Activated T-cell treated with anti-CD3 and anti-CD28 coated beads, Interleukin-2, amount 50 U/mL, for 4 hours (primary cell): ENCODE measurements at places on chromosomes 6 and 20. TPM values are rescaled to one million over a fixed set of nuclear protein-coding genes. Genes with fewer than 3 reads are reported as not detected.

Gene SMOC2
- total RNA-seq: 0.11 TPM

Gene ANKEF1
- total RNA-seq: 1.6 TPM

Gene MOG
- not detected for total RNA-seq

Gene EDN1
- 0.25 TPM for total RNA-seq

Gene RFX6
- total RNA-seq: not detected

Gene TTLL9
- not detected for total RNA-seq

Gene NTSR1
- 0.08 TPM for total RNA-seq

Gene LY6G5C
- 3.1 TPM for total RNA-seq

Gene LRRC73
- total RNA-seq: 0.20 TPM

Gene NMBR
- not detected for total RNA-seq

DNA sequence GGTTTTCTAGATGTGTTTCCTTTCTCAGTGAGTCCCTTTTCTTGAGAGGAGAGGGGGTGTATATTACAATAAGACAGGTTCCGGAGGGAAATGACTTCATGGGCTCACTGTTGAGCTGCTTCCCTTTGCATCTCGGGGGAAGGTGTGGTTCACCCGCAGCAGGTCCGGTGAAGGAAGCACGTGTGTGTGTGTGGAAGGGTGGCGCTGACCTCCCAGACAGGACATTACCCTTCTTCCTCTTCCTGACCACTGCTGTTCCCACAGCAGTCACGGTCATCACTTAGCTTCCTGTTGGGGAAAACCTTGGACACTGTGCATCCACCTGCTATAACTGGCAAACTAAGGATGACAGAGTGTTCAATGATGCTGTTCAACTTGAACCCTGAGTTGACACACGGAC, 83.6 kb downstream of the PLEKHG1 start:
- DNase-seq: no peak

GRCh38 chr6:89794324-89794723, 25.3 kb downstream of the MDN1 start:
- no peak for DNase-seq

- no peak for DNase-seq
These were observed 9.8 kb downstream of the OR12D1 start for GRCh38 chr6:29424575-29424974.

- no peak for DNase-seq
These were observed 8.2 kb upstream of the PRSS16 start for GRCh38 chr6:27239258-27239657.

DNA sequence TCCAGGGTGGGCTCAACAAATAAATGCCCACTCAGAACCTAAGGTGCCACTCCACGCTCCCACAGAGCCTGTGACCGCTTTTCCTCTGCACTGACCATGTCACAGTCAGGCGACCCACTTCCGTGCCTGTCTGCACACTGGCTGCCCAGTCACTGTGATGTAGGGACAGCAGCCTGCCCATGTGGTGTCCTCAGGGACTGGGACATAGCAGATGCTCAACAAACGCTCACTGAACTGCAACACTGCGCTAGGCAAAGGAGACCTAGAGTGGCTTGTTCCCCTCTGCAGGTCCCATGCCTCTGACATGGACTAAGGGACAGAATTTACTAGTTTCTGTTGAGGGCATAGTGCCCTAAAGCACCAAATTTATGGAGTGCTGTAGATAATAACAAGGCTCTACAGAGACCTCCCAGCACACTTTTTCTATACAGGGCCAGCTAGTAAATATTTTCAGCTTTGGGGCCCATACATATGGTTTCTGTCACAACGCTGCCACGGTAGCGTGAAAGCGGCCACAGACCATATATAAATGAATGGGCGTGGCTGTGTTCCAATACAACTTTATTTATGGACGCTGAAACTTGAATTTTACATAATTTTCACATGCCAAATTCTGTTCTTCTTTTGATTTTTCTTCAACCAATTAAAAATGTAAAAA, 57.8 kb upstream of the MRPS10 start:
- DNase-seq: no peak

DNA sequence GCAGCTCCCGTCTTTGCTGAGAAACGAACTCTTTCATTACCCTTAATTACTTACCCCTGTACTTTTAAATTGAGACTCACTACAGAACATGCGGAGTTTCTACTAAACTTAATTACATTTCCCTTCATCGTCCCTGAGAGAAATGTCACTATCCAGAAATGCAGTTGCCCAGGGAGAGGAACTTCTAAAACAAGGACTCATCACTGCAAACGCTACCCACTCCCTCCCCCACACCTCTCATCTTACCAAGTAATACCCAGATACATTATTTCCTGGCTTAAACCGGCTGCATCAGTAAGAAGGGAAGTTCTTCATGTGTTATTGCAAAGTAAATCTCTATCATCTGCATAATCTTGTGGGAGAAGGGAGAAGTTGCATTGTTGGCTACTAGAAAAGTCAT, 138.3 kb downstream of the IPCEF1 start:
- peak; percentile 19 for DNase-seq

GRCh38 chr6:7025861-7026260, 81.9 kb upstream of the RREB1 start:
- DNase-seq: no peak

DNA sequence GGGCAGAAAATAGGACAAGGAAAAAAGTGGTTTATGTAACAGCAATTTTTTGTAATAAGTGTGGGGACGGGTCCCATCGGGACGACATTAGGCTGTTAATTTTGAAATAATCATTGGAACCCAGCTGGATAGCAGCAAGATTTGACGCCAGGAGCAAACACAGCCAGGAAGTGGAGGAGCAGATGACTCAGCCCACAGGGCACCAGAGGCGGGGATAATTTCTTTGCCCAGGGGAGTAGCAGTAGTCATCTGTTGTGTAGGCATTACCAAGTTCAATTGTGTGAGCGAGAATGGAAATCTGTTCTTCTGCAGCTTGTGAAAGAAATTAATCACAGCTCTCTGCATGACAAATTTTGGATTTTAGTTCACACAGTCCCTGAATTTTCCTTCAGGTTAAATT, 22.6 kb upstream of the RIN2 start:
- no peak for DNase-seq

GRCh38 chr6:20952699-20953474, 418.6 kb downstream of the CDKAL1 start:
- DNase-seq: no peak

DNA sequence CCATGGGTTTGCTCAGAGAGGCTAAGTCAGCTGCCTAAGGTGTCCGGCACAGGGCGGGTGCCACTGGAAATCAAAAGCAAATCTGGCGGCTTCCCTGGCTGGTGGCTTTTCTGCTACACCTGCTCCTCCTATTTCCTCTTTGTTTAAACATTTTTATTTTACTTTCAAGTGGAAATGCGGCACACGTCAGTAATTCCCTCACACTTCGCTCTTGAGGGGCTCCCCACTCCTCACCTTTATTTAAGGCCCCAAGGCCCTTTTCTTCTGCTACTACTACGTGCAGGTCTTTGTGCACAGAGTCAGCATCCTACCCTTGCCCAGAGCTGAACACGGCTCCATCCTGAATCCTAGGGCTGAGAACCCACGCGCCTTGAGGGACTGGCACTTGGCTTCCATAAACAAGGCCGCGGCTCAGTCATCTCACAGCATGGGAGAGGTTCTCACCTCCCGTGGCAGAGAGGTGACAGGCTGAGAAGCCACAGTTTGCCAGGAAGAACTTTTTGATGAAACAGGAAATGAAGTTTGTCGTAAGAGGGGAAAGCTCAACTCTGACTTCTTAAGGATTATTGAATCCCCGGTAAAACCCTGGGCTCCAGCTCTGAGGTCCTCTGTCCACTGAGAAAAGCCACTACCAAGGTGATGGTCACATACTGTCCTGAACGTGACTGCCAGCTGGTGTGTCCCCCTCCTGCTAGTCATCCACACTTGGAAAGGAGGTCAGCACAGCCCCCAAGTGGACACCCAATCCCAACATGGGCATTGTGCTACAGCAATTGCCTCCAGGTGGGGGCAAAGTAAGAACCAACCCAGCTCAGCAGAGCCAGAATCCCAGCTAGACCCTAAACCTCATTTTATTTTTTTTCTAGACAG, 48.0 kb downstream of the NFATC2 start:
- DNase-seq: peak; percentile 23

DNA sequence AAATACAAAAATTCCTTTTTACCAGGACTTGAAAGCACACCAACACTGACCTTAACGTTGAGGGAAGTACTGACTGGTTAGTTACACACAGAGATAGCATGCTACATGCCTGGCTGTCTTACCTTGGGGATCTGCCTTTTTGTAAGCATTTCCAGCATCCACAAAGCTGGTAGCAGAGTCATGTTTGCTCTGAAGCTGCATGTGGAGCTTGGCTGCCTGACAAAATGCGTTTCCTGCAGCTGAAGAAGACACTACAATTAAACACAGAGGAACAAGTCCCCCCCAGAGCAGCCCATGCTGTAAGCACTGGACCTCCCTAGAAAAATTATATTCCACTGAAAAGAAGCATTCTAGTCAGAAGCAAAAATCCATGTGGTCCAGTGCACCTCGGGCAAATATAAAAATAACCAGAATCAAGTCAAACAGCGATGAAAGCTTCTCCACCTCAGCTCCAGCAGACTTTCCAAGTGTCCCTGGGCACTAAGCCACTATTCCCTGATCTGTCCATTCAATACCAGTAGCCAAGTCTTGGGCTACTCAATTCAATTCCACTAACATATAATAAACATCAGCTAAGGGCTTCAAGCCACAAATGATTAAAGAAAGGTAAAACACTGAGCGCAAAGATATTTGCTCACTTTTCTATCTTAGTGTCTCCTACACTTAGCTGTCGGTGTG, 24.2 kb downstream of the NAPB start:
- no peak for DNase-seq
